ENCODE measurements at places on chromosomes 5 and 9.
A peak's percentile ranks its signal among the peaks of the same experiment; 100 is the strongest.

- DNase-seq = no peak
These were observed 216.1 kb downstream of the MEF2C start for GRCh38 chr5:88666761-88667495.

DNA sequence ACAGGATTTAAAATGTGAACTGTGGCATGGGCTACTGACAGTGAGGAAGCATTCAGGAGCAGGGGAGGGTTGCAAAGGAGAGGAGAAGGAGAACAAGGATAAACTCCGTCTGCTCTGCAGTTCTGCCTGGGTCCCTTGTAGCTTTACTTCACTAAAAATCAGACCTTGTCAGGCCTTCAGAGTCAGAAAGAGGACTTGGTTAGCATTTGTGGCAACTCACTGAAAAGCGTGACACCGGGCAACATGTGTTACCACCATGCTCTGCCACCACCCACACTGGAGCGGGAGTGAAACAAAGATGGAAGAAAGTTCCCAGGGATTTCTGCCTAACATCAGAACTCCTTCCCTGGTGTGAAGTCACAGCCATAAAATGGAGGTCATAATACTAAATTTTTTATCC, 19.3 kb downstream of the FYB1 start:
- no peak for DNase-seq

DNA sequence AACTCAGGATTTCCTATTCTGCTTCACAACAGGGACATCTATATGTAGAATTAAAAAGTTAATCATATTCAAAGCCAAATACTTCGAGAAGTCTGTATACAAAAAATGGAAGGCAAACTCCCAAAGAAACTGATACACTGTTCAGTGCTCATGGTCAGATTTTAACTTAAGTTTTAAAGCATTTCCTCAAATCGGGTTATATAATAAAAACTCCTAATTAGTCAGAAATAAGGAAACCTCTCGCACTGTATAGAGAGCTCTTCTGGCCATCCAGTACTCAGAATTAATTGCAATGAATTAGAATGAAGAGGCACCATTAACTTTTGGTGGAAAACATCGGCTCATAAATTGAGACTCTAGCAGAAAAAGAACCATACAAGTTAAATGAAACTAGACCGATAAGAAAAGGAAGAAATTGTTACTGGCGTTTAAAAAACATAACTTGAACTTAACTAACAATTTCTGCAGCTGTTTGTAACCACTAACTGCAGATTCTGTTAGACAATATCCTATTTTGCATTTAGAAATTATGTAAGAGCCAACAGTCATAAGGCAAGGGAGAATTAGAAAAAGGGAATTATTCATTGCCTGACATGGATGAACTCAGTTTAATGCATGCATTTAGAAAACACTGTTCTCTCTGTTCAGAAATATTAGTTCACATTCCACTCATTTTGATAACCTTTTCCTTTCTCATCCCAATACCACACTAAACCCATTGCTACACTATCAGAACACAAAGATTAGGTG, 96.6 kb downstream of the FNBP1 start:
- DNase-seq = no peak

GRCh38 chr5:102295534-102296177, 428 bp downstream of the SLCO4C1 start:
- no peak for DNase-seq

GRCh38 chr5:158064334-158065123, 205.6 kb upstream of the CLINT1 start:
- DNase-seq = no peak

DNA sequence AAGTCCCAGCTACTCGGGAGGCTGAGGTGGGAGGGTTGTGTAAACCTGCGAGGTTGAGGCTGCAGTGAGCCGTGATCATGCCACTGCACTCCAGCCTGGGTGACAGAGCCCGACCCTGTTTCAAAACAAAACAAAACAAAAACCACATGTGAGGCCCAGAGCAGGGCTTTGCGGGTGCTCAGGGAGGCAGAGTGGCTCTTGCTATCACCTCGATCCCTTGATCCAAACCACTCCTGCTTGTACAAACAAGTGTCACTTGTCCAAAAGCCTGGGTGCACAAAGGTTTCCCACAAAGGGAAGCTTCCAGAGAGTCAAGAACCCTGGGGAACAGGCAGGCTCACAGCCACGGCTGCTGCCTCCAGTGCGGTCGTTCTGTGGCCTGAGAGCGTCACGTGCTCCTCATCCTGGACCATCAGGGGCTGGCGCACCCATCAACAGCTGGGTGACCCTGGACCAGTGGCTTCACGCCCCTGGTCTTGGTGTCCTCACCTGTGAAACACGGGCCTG, 162.7 kb downstream of the C9orf50 start:
- peak; percentile 56 for DNase-seq

GRCh38 chr5:18745042-18745987, 1111.1 kb downstream of the TAF11L14 start:
- peak; percentile 16 for DNase-seq
